ENCODE measurements at places on chromosomes 7 and 10.

GRCh38 chr10:103651783-103652476 is 158.4 kb downstream of the NEURL1 start:
- DNase-seq: no peak

DNA sequence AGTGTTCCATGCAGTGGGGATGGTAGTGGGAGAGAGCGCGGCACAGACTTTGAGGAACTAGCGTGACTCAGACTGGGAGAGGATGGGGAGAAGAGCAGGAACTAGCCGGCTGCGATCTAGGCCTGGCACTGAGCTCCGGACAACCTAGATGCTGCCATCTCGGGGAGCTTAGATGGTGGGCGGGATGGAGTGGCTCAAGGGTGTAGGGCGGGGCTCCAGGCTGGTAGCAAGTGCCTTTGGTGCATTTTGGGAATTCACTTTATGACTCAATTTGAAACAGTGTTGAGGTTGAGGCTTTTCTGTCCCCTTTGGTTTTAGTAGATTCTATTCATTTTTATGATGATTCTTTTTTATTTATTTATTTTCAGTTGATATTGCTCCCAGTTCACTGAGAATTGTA is 185.3 kb upstream of the GPR26 start:
- DNase-seq: no peak

- no peak for DNase-seq
These were observed 33.4 kb downstream of the FOXL3 start for GRCh38 chr7:323410-323809.

GRCh38 chr10:14801723-14802122 is 27.0 kb upstream of the FAM107B start:
- DNase-seq: no peak

DNA sequence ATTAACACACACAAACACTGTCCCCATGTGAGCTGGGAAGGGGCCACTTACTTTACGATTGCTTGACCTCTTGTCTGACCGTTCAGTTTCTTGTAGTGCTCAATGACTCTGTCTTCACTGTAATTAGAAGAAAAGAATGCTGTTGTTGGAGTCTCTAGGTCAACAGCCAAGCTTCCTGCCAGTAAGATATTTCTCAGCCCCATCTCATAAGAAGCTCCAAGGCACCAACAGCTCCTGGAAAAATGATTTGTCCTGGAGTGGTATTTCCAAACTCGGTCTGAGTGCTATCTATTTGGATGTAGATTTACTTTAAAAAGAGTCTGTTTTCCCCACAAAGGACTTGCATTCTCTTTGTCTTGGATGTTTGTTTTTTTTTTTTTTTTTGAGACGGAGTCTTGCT is 153.7 kb downstream of the PRPF18 start:
- DNase-seq: no peak

- no peak for DNase-seq
These were observed 565.5 kb downstream of the GALNT17 start for GRCh38 chr7:71697400-71697799.

GRCh38 chr10:127524229-127524628 is 24.9 kb upstream of the NPS start:
- no peak for DNase-seq

- DNase-seq: no peak
These were observed 34.0 kb upstream of the EBLN1 start for GRCh38 chr10:22251751-22252223.
